ENCODE measurements at places on chromosomes 1 and 21.
A peak's percentile ranks its signal among the peaks of the same experiment; 100 is the strongest.

GRCh38 chr21:36847189-36847588, 119.3 kb downstream of the HLCS start:
- peak; percentile 84 for DNase-seq

DNA sequence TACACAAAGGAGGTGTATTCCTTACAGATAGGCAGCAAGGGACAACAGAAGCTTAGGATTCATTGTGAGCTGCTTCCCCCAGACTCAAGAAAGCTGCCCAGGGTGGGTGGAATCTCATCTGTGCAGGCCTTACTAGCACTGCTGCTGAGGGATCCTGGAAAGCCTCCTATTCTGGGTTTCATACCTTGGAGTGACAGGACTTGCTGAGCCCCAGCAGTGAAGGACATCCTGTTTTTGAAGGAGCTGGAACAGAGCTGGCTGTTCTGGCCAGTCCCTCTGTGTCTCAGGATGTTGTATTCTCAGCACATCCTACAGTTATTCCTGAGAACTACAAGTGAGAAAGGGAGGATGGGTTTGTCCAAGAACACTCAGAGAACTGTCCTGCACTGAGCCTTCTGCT, 486.3 kb downstream of the PTPRU start:
- no peak for DNase-seq

GRCh38 chr21:33259995-33260394, 6.2 kb upstream of the IL10RB start:
- no peak for DNase-seq

- DNase-seq: no peak
These were observed 15.3 kb downstream of the LURAP1 start for GRCh38 chr1:46218443-46218842.

- DNase-seq: no peak
These were observed 17.2 kb downstream of the TPM3 start for GRCh38 chr1:154174654-154175053.

DNA sequence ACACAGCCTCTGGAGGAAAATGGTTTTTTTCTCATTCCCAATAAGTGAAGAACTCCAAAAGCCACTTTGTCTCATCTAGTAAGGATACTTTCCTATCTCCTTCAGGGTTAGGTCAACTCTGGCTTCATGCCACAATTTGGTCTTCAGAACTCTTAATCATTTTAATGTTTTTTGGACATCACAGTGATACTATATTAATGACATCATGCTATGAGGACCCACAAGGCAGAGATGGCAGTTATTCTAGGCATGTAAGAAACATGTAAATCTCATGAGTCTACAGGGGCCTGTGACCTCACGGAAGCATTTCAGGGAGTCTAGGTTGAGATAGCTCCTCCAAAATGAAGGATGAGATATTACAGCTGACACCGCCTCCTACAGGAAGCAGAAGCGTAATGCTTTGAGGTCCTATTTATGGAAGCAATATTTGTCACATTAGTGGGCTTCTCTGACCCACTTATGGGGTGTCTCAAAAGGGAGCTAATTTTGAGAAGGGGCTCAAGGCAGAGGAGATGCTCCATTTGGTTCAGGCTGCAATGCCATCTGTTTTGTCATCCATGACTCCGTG, 5.0 kb upstream of the GPR137B start:
- DNase-seq: no peak

GRCh38 chr1:2042830-2043773, 7.1 kb upstream of the PRKCZ start:
- DNase-seq: no peak

- DNase-seq: peak; percentile 50
These were observed 34.2 kb upstream of the LRRC8C start for GRCh38 chr1:89598450-89599331.

DNA sequence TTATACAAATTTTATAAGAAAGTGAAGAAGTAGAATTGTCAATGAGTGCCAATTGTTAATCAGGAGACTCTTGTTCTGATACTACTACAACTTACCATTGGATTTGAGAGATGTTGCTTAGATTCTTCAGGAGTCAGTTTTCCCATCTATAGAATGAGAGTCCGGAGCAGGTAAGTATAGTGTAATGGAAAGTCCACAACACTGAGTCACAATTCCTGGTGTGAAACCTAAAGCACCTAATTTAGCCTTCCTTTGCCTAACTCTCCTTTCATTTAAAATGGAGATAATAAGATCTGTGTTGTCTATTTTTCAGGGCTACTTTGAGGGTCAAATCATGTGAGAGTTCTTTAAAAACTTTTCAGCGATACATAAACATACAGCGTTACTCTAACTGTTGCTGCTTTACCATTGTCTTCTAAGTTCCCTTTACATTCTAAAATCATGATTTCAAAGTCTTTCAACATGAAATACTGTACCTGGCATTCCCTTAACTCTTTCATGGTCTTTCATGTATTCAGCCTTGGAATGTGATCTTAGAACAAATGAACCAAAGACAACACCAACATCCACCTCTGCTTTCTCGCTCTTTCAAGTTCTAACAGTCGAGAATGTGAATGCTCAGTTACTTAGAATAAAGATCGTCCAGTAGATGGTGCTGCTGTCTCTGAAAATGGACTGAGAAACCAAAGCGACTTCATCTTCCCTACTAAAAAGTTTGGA, 90.9 kb downstream of the SLC30A10 start:
- peak; percentile 66 for DNase-seq

- DNase-seq: no peak
These were observed 154.1 kb upstream of the VAMP3 start for GRCh38 chr1:7616953-7617352.

DNA sequence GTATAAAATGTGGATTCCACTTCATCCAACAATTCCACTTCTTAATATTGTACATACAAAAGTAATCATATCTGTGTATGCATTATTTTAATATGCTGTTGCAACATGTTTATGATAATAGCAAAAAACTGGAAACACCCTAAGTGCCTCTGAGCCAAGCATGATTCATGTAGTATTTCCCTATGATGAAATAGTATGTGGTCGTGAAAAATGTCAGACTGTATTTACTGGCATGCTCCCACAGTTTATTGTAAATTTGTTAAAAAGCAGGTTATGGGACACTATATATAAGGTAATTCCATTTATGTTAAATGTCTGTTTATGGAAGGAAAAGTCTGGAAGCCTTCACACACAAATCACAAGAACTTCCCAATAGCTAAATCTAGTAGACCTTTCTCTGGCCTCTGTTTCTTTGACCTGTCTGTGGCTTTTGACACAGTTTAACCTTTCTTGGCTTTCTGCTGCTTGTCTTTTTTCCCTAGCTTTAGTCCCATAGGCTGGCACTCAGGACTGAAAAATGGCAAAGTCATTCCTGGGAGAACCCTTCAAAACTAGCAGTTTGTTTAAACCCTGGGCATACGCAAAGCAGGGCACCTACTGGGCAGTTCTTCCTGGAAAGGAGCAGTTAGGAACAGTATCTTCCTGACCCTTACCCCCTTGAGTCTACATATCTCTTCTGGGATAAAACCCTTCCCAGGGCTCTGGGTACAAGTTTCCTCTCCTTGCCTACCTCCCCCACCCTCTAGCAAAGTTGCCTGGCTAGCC, 65.4 kb upstream of the ARTN start:
- no peak for DNase-seq

GRCh38 chr1:187464320-187464719, 635.6 kb downstream of the PLA2G4A start:
- no peak for DNase-seq

GRCh38 chr1:53066488-53066887, 4.5 kb downstream of the PODN start:
- DNase-seq: no peak

GRCh38 chr1:229699613-229700267, 73.7 kb downstream of the URB2 start:
- peak; percentile 62 for DNase-seq

DNA sequence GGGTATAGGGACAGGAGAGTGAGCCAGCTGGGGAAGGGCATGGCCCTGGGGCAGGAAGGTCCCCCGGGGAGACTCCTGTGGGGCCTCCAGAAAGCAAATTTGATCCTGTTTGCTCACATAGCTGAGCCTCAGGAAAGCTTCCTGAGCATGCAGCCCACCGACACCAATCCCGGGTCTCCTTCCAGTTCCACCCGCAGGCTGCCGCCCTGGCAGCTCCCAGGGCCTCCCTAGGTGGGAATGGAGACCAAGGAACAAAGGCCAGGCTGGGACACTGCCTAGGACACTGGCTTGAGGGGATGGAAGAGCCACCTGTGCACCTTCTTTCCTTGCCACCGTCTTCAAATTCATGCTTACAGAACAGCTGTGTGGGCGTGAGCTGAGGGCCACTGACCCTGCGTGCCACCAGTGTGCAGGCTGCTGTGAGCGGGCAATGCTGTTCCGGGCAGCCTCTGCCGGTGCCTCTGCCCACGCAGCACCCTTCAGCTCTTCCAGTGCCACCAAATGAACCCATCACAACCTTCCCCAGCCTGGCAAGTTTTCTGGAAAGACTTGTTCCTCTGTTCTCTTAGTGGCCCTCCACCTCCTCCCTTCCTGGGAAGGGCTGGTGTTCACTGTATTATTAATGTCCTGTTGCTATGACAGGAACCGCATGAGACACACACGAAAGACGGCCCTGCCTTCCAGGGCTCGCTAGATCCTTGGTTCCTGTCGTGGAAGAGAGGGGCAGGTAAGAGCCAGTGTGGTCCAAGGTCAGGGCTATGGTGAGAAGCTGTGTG, 53.6 kb downstream of the ACBD3 start:
- no peak for DNase-seq

DNA sequence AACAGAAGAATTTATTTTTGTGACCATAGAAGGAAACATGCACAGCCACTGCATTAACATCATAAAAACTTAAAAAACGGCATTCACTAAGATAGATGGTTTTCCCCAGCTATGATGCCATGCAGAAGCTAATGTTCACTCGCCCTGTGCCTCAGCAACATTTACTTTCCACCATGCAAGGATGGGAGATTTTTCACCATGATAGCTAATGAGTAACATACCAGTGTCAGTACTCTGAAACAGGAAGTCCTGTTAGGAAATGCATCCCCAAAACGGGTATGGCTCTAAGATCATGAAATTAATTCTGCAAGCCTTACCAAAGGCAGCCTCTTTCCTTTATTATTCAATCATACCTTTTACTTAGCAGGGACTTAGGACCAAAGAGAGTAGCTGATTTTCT, 17.5 kb upstream of the VAMP3 start:
- DNase-seq: no peak

- DNase-seq: no peak
These were observed 49.1 kb downstream of the DDX20 start for GRCh38 chr1:111804776-111805175.

- no peak for DNase-seq
These were observed 93.8 kb downstream of the ATP1B1 start for GRCh38 chr1:169200319-169200718.

DNA sequence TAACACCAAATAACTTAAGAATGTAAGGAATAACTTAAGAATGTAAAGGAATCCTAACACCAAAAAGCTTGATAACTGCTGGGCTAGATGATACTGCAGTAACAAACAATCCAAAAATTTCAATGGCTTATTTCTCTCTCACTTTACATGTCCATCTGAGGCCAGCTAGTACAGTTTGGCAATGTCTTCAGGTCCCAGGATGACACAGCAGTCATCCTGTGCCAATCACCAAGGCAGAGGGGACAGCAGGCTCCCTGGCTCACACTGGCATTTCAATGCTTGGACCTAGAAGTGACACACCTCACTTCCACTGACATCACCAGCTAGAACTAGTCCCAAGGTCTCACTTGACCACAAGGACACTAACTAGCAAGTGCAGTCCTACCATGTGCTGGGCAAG, 15.3 kb downstream of the DNAJC11 start:
- no peak for DNase-seq

- DNase-seq: no peak
These were observed 46.9 kb downstream of the HLX start for GRCh38 chr1:220926146-220926545.

DNA sequence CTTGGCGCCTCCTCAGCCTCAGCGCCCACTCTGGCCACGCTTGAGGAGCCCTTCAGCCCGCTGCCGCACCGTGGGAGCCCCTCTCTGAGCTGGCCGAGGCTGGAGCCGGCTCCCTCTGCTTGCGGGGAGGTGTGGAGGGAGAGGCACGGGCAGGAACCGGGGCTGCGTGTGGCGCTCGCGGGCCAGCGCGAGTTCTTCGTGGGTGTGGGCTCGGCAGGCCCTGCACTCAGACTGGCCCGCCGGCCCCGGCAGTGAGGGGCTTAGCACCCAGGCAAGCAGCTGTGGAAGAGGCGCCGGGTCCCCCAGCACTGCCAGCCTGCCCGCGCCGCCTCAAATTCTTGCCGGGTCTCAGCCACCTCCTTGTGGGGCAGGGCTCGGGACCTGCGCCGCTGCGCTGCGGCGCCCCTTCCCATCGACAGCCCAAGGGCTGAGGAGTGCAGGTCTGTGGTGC, 61.4 kb downstream of the SLC16A1 start:
- no peak for DNase-seq

DNA sequence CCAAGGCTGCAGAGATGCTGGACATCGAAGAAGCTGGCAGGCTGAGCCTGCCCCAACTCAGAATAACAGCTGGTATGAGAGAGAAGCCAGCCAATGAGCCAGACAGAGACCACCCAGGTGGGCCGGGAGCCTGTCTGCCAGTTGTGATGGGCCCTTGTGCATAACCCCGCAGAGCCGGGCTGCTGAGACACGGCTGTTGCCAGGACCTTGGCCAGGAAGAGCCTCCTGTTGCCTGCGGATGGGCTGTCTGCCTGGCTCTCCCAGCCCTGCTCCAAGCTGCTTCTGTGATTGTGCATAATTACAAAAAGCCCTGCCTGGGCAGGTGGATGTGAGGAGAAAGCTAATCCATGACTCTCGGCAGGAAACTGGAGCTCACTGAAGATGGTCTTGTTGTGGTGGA, 126.5 kb downstream of the CAPN8 start:
- no peak for DNase-seq

DNA sequence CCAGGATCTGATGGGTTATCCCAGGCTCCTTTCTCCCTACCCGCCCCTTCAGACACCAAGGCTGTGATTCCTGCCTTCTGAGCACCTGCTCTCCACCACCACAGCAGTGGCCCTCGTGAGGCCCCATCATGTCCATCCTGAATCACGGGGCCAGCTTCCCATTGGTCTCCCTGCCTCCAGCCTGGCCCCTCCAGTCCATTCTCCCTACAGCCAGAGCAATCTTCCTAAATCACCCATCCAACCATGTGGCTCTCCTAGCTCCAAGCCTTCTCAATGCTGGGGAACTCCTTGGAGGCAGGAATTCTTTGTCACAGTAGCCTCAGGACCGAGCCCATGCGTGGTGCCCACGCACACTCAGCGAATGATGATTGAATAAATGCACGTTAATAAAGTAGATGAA, 8.9 kb upstream of the GLIS1 start:
- DNase-seq: no peak

GRCh38 chr1:186834399-186834958, 5.7 kb downstream of the PLA2G4A start:
- no peak for DNase-seq

DNA sequence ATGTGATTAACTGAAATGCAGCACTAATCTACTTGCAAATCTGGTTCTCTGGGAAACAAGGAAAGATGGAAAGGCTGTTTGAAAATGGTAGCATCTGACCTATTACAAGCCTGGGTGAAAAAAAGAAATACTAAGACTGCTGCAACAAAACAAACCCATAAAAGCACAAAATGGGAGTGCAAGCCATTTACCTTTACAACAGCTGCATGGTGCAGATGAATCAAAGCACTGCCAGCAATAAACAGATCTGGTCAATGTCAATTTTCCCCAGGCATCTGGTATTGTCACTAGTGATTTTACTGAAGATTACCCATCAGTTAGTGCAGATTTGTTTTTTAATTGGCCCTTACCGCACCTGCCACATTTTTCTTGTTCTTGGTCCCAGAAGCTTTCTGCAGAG, 1341.7 kb downstream of the PLA2G4A start:
- DNase-seq: no peak

Data from kidney glomerular epithelial cell (primary cell).